ENCODE measurements at places on chromosomes 4 and X.

- no peak for DNase-seq
Measured at GRCh38 chr4:137623013-137623412, 90.7 kb upstream of the PCDH18 start.

GRCh38 chr4:81606801-81607501 is 135.2 kb upstream of the RASGEF1B start:
- DNase-seq = no peak

DNA sequence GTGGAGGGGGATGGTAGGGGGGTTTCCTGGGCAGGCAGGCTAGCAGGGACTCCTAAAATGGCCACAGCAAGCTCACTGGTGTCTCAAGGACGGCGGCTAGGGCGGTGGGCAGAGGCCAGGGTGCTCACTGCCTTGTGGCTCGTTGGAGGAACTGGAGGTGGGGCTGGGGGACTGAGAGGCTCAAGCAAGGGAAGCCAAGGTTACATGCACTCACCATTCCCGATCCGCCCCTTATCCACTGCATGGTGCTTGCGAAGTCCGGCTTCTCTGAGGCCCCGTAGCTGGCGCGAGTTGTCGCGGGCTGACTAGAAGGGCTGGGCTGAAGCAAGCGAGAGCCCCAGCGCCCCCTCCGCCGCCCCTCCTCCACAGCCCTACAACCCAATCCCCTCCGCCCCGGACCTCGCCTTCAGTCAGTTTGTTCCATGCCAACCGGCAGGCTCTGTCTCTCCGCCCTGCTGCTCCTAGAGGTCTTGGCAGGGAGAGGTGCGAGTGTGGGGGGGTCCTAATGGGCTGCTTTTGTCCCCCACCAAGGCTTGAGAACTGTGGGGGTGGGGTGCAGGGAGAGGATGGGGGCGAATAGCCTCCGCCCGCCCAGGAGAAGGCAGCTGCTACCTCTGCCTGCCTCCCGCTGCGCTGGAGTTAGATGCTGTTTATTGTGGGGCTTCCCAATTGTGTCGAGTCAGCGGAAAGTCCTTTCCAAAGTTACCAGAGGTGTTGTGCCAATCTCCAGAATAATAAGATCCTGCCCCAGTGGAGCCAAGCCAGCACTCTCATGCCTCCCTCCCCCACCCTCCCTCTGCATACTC is at the start of gene ARHGEF9:
Gene ARHGEF9, minus strand, starts transcription at position 313 of the 806 bp plus-strand sequence. Its CDS starts 69 bp downstream, at position 244.
- DNase-seq = no peak

DNA sequence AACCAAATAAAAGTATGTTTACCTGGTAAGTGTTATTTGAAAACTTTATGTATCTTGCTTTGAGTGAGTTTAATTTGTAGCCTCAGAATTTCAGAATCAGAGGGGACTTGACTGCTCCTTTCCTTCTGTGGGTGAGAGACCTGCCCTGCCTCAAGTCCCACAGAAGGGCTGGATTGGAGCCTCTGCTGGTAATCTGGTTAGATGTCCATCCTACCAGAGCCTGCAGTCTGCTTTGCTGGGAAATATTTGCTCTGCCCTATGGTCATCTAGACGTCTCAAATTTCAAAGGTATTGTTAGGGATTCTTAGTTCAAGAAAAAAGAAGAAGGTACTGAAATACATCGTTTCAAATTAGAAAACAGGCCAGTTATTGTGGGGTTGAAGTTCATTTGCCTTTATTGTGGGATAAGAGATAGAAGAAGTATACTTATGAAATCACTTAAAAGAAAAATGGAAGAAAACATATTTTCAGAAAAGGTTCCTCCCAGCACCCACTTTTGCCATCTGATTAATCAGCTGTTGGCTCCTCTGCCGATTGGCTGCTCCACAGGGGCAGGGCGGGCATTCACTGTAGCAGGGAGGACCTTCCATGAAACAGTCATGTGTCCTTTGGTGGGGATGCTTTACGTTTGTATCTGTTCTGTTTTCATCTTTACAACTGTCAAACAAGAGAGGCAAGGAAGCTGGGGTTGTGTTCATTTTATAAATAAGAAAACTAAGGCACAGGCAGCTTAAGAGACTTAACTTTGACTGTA is 73.3 kb upstream of the TLR2 start:
- no peak for DNase-seq

- no peak for DNase-seq
Measured at GRCh38 chr4:70315928-70316327, 18.9 kb upstream of the CABS1 start.

DNA sequence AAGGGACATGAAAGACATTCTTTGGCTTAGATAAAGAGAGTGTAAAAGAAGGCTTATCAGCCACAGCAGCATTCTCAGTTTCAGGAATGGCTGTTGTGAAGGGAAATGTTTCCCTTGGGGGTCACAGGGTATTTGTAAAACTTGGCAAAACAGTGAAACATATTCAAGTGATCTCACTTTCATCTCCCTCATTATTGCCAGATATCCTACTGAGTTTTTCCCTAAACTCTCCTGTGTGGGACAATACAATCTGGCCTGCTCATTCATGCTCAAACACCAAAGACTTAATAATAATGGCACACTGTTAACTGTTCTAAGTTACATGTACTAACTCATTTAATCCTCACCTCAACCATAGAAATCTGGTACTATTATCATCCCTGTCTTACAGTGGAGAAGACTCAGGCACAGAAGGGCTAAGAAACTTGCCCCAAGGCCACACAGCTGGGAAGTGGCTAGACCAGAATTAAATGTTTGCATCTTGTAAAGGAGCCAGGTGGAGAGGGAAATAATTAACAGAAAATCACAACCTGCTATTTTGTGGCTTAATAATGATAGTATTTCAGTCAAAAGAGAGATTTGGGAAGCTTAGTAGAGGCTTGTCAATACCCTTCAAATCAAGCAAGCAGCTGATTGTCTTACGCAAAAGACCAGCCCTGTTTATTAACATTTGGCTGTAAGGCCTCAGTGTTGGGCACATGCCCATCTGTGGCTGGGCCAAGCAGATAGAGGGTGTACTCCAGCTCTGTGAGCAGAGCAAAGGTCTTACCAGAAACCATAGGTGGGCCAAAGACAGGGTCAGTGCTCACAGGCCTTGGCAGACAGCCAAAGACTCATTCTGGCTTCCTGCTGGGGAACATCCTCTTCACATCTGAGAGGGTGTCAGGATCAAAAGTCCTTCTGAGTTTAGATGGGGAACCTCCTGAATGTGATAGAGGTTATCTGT is 17.3 kb downstream of the SMPX start:
- no peak for DNase-seq

DNA sequence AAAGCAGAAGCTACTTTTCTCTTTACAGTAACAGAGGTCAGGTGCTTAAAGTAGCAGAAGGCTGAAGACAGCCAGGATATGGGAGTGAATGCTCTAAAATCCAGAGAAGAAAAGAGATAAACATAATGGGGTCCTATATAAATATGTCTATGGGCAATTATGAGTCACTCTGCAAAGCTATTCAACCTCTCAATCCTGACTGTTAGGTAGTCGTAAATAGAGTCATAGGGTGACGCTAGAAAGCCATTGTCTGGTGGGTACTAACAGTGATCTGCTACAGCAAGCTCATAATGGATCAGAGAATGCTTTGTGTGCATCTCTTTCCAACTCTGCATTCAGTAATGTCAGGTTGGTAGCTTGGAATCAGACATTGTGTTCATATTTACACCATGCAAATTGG is 53.5 kb upstream of the PDE5A start:
- DNase-seq = no peak
